Vagina (tissue), 2 donors: ENCODE measurements at places on chromosomes 5 and 9. TPM values are rescaled to one million over a fixed set of nuclear protein-coding genes. Genes with fewer than 3 reads are reported as not detected.

GRCh38 chr5:5025098-5025773 lies 114.9 kb upstream of the ADAMTS16 start:
- H3K4me1 ChIP-seq, result no peaks in the 10 kb centered on the region
- DNase-seq, result no peak
- no peaks in the 10 kb centered on the region for H3K36me3 ChIP-seq
- no peaks in the 10 kb centered on the region for H3K27me3 ChIP-seq

DNA sequence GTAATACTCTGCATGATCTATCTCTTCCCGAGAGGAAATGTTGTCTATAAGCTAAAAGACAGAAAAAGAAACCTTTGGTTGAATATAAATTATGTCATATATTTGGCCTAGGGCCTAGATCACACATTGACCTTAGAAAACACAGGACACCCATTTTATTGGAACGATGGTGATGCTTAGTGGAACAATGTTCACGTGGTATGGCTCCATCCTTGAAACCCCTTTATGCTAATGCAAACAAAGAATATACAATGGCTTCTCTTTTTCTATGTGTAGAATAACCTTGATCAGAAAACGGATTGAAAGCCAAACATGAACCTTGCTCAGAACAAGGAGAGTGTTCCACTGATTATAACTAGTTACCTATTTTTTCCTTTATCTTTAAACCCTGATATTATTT lies 24.5 kb downstream of the MRPS27 start:
- H3K36me3 ChIP-seq, result peaks cover 2% of the 10 kb centered on the region
- H3K27ac ChIP-seq, result no peak overlapping the region
- no peak overlapping the region for H3K4me3 ChIP-seq
- no peak for DNase-seq
- peaks cover 2% of the 10 kb centered on the region for H3K4me1 ChIP-seq
- no peaks in the 10 kb centered on the region for H3K27me3 ChIP-seq

DNA sequence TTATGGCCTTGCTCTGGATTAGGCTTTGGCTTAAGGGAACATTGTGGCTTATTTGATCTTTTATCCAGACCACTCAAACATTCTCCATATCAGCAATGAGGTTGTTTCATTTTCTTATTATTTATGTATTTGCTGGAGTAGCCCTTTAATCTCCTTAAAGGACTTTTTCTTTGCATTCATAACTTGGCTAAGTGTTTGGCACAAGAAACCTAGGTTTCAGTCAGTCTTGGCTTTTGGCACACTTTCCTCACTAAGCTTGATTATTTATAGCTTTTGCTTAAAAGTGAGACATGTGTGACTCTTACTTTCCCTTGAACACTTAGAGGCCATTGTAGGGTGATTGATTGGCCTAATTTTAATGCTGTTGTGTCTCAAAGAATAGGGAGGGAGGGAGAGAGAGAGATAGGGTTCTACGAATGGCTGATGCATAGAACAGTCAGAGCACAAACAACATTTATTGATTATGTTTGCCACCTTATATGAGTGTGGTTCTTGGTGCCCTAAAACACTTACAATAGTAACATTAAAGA lies 2265.3 kb upstream of the C9orf72 start:
- no peak overlapping the region for H3K27ac ChIP-seq
- H3K36me3 ChIP-seq, result no peaks in the 10 kb centered on the region
- H3K4me1 ChIP-seq, result no peaks in the 10 kb centered on the region

GRCh38 chr9:135300346-135301141 lies 179.0 kb upstream of the PPP1R26 start:
- H3K27me3 ChIP-seq, result no peaks in the 10 kb centered on the region
- no peak overlapping the region for H3K4me3 ChIP-seq
- no peak for DNase-seq
- H3K27ac ChIP-seq, result no peak overlapping the region
- H3K4me1 ChIP-seq, result peaks cover 5% of the 10 kb centered on the region

- H3K36me3 ChIP-seq, result no peaks in the 10 kb centered on the region
- no peak for DNase-seq
- H3K4me1 ChIP-seq, result no peaks in the 10 kb centered on the region
- no peak overlapping the region for H3K27ac ChIP-seq
Observed at GRCh38 chr5:168836603-168837231, 257.5 kb upstream of the PANK3 start.

DNA sequence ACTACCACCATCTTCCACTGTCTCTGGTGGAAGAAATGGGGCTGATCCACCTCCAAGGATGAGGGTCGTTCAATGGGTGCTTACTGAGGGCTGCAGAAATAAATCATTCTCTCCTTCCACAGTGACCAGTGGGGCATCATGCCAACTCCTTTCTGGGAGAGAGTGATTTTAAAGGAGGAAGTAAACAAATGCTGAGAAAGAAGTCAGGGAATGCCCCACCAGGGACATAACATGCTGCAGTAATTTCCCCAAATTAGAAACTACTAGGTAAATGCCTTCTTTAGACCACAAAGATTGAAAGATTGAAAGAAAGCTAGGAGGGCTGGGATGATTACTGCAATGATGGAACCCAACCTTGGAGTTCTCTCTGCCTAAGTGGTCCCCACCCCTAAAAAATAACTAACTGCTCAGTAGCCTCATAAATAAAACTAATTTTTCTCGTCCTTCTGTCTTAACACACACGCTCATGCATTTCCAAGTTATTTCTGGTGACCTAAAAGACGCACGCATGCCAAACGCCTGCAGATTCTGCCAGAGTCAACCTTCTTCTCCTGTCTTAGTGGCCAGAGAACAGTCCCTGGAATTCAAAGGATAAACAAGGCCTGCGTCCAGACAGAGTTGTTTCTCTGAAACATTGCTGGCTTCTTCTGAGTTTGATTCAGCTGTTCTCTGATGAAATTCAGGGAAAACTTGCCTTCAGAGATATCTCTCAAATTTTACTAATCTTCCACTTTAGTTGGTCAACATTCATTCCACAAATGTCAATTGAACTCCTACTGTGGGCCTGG lies 250.0 kb downstream of the NR3C1 start:
- no peaks in the 10 kb centered on the region for H3K27me3 ChIP-seq
- no peaks in the 10 kb centered on the region for H3K36me3 ChIP-seq
- no peak overlapping the region for H3K4me3 ChIP-seq
- H3K4me1 ChIP-seq, result peaks cover 47% of the 10 kb centered on the region
- no peak for DNase-seq

DNA sequence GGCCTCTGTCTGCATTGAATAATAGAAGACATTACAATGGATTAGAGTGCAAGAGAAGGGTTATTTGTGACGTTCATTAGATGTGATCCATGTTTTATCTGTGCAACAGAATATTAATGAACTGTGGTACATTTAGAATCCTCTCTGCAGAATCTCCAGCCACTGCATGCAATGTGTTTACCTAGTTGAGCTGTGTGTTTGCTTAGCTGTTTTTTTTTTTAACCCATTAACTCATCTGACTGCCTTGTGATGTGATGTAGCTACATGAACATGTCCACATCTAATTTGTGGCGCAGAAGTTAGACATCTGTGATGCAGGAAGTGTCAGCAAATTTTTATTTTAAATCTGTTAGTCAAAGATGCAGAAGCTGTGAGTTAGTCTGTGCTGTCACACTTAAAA lies 236.9 kb downstream of the CD180 start:
- H3K27ac ChIP-seq, result peak overlapping the region; percentile 45
- H3K4me3 ChIP-seq, result peak overlapping the region; percentile 46
- H3K36me3 ChIP-seq, result no peaks in the 10 kb centered on the region

DNA sequence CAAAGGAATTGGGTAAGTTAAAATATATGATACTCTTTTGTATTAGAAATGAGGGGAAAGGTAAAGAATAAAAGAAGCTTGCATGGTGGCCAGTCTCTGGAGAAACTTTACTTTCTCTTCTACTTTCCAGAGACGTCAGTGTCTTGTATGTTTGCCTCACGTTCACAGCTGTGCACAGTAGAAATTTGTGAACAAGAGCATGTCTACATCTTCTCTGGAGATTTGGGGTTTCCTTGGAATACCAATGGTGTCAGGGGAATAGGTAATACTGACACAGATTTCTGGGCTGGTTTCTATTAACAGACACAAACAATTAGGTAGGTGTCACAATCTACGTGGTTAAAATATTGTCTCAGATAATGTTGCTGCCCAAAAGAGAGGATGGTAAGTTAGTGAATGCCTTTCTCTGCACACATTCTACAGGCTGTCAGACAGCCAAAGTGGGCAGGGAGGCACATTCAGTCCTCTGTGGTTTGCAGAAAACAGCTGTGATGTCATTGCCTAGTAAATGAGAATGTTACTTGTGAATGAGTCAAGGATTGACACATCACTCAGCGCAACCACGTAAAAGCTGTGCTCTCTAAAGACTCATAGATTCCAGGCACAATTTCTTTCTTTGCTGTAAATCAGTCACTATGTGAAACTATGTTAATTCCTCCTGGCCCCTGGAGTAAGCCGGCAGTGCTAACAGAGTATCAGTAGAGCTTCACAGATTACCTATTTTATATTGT lies 397.1 kb downstream of the MAN2A1 start:
- no peaks in the 10 kb centered on the region for H3K36me3 ChIP-seq
- no peaks in the 10 kb centered on the region for H3K4me1 ChIP-seq
- H3K27me3 ChIP-seq, result no peaks in the 10 kb centered on the region
- H3K4me3 ChIP-seq, result no peak overlapping the region
- no peak overlapping the region for H3K27ac ChIP-seq

- H3K4me1 ChIP-seq, result no peaks in the 10 kb centered on the region
- H3K36me3 ChIP-seq, result no peaks in the 10 kb centered on the region
- no peak overlapping the region for H3K27ac ChIP-seq
- no peak overlapping the region for H3K4me3 ChIP-seq
Observed at GRCh38 chr5:83498585-83498984, 27.0 kb downstream of the VCAN start.

Gene BARX1
- total RNA-seq, result not detected

Gene ERAP2
- 16.5 TPM for total RNA-seq

Gene GRIA1
- not detected for total RNA-seq

Gene FOXD4
- total RNA-seq, result not detected
